Keratinocyte (primary cell): ENCODE measurements at places on chromosomes 11 and 22.
A peak's percentile ranks its signal among the peaks of the same experiment; 100 is the strongest.

GRCh38 chr11:62418733-62419132, at the start of gene SCGB1A1:
TSS of gene SCGB1A1 (plus strand) at chr11:62419033. CDS start at chr11:62419096, 63 bp downstream.
- DNase-seq, result no peak

DNA sequence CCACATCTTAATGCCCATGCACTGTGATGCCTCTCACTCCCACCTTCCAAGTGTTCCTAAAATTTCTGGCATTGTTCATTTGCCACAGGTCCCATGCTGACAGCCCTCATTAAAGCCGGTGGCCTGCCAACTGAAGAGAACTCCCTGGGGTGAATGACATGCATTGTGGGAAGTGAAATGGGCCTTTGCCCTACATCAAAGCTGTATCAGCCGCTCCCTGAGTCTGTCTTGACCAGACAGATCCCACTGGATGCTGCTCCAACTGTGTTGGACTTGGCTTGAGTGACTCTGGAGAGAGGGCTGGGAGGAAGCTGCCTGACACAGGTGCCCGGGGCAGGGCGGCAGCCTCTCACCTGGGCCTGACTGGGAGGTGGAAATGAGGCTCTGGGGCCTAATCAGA, 8.8 kb upstream of the SEC14L4 start:
- no peak for DNase-seq

- no peak for DNase-seq
Measured at GRCh38 chr22:30004101-30004500, 76.2 kb upstream of the HORMAD2 start.

GRCh38 chr11:86116386-86116726, 47.5 kb upstream of the PICALM start:
- no peak for DNase-seq

DNA sequence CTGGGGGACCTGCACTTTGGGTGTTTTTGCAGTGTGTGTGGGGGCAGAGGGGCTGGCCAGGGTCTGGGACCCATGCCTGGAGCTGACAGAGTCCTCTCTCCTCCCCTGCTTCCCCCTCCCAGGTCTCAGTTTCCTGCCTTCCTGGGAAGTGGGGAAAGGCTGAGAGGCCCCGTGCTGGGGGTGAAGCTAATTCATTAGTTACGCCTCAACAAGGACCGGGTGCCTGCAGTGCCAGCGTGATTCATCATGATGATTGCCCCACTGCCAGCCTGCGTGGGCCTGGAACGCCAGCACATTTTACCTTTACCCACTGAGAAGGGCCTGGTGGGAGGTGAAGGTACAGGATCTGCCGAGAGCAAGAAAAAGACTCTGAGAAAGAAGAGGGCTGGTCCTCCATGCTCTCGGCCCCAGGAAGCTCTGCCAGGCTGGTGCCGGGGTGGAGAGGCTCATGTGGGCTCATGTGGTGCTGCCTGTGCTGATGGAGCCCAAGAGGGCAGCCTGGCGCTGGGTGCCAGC, 2.9 kb upstream of the LRRC10B start:
- DNase-seq, result no peak

GRCh38 chr22:41038732-41039131, 53.7 kb upstream of the EP300 start:
- DNase-seq, result no peak

DNA sequence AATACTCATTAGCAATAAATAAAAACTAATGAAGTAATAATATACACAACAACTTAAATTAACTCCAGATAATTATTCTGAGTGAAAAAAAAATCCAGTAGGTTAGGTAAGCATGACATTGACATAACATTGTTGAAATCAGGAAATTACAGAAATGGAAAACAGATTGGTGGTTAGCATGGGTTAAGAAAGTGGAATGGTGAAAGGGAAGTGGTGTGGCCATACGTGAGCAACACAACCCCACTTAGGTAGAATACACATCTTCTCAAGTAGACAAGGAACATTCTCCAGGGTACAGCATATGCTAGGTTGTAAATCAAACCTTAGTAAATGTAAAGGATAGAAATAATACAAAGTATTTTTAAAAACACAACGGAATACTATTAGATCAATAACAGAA, 30.2 kb upstream of the CLTCL1 start:
- DNase-seq, result no peak

- DNase-seq, result no peak
Measured at GRCh38 chr11:105548359-105548758, 61.5 kb upstream of the GRIA4 start.

GRCh38 chr22:31347251-31348008, 1.3 kb upstream of the PATZ1 start:
- no peak for DNase-seq

GRCh38 chr11:14657841-14658240, 14.2 kb downstream of the PDE3B start:
- DNase-seq, result no peak

GRCh38 chr22:25176175-25176574, 23.5 kb upstream of the CRYBB3 start:
- DNase-seq, result peak; percentile 87

DNA sequence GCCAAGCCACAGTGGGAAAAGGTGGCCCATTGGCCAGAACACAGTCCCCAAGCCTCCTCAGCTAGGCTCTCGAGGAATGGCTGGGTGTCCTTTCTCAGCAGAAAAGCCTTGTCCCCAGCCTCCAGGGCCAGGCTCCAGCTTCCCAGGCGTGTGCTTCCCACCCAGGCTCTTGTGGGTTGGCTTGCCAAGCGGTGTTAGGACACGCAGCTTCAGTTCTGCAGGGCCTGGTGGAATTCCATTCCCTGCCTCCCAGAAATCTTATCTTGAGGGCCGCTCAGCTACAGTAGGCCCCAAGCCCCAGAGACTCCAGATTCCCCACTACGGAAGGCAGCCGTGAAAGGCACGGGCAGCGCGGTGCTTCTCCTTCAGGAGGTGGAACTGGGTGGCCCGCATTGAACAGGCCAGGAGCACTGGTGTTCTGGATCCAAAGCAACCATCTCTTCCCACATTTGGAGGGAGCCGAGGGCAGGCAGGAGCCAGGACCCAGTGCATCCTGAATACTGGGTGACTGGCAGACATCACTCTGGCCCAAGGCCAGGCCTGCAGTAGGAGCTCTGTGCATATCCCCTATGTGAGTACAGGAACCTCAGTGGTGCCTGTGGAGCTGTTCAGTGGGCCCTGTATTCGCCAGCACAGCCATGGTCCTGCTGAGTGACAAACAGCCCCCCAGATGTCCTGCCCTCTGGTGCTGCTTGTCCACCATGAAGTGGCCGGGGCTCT, 16.7 kb upstream of the KCNQ1OT1 start:
- no peak for DNase-seq

DNA sequence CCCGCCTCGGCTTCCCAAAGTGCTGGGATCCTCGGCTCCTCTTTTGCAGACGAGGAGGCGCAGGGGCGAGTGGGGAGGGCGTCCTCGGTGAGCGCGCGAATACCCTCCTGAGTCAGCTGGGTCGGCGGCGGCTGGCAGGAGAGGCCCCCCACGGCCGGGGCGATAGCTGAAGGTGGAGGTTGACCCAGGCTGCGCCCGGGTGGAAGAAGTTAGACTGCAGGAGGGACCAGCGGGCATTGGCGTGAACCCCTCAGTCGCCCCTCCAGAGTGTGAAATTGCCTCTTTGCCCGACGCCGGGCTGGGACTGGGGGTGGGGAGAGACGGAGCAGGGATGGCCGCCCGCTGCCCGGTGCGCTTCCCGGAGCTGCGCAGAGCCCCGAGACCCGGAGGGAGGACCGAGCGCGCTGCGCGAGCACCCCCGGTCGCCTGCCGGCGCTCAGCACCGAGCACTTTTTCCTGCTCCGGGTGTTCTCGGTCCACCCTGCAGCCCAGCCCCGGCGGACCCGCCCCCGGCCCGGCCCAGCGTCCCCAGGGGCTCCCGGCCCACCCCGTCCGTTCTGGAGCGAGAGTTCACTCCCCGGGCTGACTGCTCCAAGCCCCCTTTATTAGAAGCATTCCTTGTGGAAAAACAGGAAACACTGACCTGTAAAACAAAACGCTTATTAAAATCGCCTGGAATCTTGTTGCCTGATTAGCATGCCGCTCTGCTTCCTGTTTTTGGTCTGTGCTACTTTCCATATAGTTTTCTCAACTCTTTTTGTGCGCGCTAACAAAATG, 13.7 kb upstream of the CPT1A start:
- no peak for DNase-seq

GRCh38 chr11:4511282-4512245, 29.1 kb downstream of the OR52K1 start:
- DNase-seq, result no peak

- DNase-seq, result no peak
Measured at GRCh38 chr11:9639099-9639498, 24.8 kb upstream of the SWAP70 start.

DNA sequence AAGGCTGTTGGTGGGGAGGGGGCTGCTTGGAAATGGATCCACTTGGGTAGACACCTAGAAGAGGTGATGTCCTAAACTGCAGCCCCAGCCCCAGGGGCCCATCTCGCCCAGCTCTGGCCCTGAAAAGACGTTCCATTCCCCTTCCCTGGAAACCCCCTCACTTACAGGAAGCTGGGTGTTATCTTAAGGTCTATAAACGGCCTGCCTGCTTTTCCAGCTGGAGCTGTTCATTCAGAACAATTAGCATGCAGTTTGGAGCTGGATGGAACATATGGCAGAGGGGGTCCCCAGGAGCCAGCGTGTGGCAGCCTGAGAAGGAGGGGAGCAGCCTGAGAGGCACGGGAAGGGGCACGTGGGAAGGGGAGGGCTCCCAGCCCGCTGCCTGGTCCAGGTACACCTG, 139.6 kb downstream of the PKNOX2 start:
- no peak for DNase-seq
